Right ventricle myocardium superior (tissue), 1 donor: ENCODE measurements at places on chromosomes 4 and X. TPM values are rescaled to one million over a fixed set of nuclear protein-coding genes. Genes with fewer than 3 reads are reported as not detected.

The GAGE1 gene
- total RNA-seq, result not detected

DNA sequence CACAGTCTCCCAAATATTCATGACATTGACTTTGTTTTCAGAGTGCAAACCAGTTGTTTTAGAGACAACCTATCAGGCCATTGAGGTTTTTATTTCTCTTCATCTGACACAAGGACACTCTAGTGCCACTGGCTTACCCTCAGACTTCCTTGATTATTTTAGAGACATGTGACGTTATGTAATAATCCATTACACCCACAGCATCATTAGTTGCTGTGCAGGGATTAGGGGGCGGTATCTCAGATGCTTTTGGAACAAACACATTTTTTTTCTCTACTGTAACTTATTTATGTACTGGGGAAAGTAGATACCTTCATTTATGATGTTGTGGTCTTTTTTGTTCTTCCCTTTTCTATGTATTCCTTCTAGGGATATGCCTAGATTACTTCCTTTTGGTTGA, 2293.1 kb downstream of the PCDH7 start:
- no peak for DNase-seq

DNA sequence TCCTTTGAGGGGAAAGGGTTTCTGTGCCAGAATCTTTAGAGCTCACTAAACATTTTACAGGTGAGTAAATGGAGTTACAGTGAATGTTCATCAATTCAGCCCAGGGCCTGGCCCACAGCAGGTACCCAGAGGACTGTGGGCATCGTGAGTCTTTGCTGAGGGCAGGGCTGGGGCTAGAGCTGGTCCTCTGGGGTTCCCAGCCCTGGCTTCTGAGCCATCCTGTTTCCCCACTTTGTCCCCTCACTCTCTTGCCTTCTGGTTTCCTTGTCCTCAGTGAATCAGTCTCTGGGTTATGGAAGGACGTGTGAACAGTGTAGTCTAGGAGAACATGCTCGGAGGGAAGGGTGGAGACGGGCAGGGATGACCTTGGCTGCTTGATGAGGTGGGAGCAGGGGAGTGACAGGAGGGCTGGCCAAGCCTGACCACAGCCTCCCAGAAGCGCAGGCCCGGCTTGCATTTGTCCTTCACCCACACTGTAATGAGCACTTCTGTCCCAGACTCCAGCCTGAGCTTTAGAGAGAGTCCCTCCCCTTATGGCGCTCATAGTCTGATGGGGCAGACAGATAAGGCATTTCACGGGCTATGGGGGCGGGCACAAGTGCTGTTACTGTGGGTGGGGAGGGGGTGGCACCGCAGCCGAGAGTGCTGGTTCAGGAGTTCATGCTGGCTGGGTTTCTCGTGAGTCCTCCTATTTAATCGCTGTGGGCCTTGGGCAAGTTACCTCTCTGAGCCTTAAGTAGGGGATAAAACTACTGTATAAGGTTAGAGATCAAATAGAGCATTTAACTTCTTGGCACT, 17.3 kb downstream of the TBC1D14 start:
- DNase-seq, result peak; percentile 76

- no peak for DNase-seq
Measured at GRCh38 chrX:50099331-50099730, 101.5 kb downstream of the AKAP4 start.

DNA sequence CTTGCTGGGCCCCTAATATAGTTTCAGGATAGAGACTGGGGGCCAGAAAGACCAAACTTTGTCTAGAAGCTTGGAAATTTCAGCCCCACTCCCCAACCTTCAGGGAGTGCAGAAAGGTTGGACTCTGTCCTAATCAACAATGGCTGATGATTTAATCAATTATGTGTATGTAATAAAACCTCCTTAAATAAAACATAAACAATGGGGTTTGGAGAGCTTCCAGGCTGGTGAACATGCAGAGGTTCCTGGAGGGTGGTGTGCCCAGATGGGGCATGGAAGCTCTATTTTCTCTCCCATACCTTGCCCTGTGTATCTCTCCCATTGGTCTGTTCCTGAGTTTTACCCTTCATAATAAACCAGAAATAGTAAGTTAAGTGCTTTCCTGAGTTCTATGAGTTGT, 174.2 kb downstream of the GC start:
- DNase-seq, result no peak

The TMPRSS11A gene
- total RNA-seq, result not detected

DNA sequence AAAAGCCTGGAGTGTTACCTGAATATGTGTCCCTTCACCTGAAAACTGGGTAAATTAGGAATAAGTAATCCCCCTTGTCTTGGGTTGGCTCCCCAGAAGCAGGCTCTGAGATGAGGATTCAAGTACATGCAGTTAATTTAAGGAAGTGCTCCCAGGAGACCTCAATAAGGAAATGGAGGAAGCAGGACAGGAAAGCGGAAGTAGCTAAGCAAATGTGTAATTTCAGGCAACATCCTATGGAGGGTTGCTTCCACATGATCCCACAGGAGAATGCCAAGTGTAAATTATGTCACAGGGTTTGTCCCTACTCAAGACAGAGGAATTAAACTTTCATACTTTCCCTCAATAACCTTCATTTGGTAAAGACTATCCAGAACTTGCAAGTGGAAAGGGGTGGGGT, 48.1 kb upstream of the ARHGEF6 start:
- no peak for DNase-seq

The PRRG3 gene
- 2.2 TPM for total RNA-seq
